AG09319 (cell line): ENCODE measurements at places on chromosomes 11 and 22.

DNA sequence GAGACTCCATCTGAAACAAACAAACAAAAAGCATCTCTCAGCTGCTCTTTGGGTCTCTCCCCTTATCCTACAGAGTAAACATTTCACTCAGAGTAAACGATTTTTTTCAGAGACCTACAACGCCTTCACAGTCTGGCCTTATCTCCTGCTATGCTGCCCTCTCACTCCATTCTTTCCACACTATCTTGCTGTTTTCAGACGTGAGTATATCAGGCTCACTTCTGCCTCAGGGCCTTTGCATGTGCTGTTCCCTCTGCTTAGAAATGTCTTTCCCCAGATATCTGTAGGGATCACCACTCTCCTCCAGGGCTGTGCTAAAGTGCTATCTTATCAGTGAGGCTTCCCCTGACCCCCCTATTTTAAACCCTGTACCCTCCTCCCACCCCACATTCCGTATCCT lies 6.5 kb downstream of the RIBC2 start:
- no peak for DNase-seq

- DNase-seq: no peak
These were observed 96.6 kb upstream of the TMEM45B start for GRCh38 chr11:129719037-129719436.

DNA sequence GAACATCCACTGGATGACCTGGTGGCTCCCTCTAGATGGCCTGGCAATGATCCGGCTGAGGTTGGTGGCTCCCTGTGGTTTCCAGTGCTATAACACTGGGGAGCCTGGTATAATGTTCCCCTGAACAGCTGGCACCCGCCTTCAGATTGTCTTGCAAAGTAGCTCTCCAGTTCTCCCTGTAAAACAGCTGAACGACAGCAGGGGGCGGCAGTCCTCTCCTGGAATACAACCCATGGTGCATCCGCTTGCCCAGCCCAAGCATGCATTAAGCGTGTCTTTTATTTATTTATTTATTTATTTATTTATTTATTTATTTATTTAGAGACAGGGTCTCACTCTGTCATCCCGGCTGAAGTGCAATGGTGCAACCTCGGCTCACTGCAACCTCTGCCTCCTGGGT lies 258.9 kb downstream of the BUD13 start:
- no peak for DNase-seq

GRCh38 chr11:78733031-78733430 lies 158.4 kb upstream of the NARS2 start:
- no peak for DNase-seq
